ENCODE measurements at places on chromosomes 7 and 10. TPM values are rescaled to one million over a fixed set of nuclear protein-coding genes. Genes with fewer than 3 reads are reported as not detected.

CPA4 gene
- not detected for total RNA-seq

NEUROG3 gene
- 0.14 TPM for total RNA-seq

UNCX gene
- not detected for total RNA-seq

SLC26A4 gene
- total RNA-seq = not detected

SDK1 gene
- 4.1 TPM for total RNA-seq

ZNF282 gene
- total RNA-seq = 34.1 TPM

ANXA8L1 gene
- total RNA-seq = not detected

PRTFDC1 gene
- 13.4 TPM for total RNA-seq

ZNF467 gene
- total RNA-seq = 0.55 TPM

HPSE2 gene
- total RNA-seq = 0.30 TPM

LFNG gene
- total RNA-seq = 20.0 TPM

JCAD gene
- 3.9 TPM for total RNA-seq

PNLIPRP1 gene
- total RNA-seq = not detected

RPP30 gene
- 101 TPM for total RNA-seq

SNX10 gene
- 16.2 TPM for total RNA-seq

KLF14 gene
- total RNA-seq = not detected

SAP25 gene
- 1.3 TPM for total RNA-seq

LIPF gene
- total RNA-seq = not detected

SUN3 gene
- total RNA-seq = not detected

OR9A2 gene
- not detected for total RNA-seq

SFTPA1 gene
- not detected for total RNA-seq

OPALIN gene
- total RNA-seq = not detected

GNAT3 gene
- not detected for total RNA-seq

AGR2 gene
- total RNA-seq = not detected

STEAP4 gene
- under 0.01 TPM for total RNA-seq

CFAP70 gene
- total RNA-seq = 0.45 TPM

NYAP1 gene
- 5.5 TPM for total RNA-seq

SPDYE8 gene
- total RNA-seq = not detected

NPTX2 gene
- total RNA-seq = 34.8 TPM

AKR1D1 gene
- not detected for total RNA-seq

EN2 gene
- total RNA-seq = 0.04 TPM

LRRD1 gene
- not detected for total RNA-seq

AFAP1L2 gene
- total RNA-seq = 2.0 TPM

CHST3 gene
- total RNA-seq = 4.1 TPM
